ENCODE measurements at places on chromosomes 13 and 19. TPM values are rescaled to one million over a fixed set of nuclear protein-coding genes. Genes with fewer than 3 reads are reported as not detected.

- DNase-seq, result no peak
These were observed at the start of gene SPRED3 for GRCh38 chr19:38388349-38389100. Gene SPRED3, plus strand, starts transcription at chr19:38388697. Its CDS starts 1,606 bp downstream, at chr19:38390303.

The ZNF345 gene
- 2.9 TPM for total RNA-seq

- DNase-seq, result no peak
These were observed 9.8 kb upstream of the ZSCAN5A start for GRCh38 chr19:56324436-56324835.

DNA sequence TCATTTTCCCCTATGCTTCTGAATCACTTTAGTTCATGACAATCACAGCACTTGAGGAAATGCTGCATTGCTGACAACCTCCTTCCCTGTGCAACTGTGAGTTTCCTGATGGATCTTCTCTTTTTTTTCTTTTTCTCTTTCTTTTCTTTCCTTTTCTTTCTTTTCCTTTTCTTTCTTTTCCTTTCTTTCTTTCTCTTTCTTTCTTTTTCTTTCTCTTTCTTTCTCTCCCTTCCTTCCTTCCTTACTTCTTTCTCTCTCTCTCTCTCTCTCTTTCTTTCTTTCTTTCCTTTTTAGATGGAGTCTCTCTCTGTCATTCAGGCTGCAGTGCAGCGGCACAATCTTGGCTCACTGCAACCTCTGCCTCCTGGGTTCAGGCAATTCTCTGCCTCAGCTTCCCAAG is 247.9 kb upstream of the HTR2A start:
- no peak for DNase-seq

The ATP1A3 gene
- 375 TPM for total RNA-seq

The OR10H1 gene
- not detected for total RNA-seq

The ZNF763 gene
- total RNA-seq, result 3.1 TPM

All from left ventricle myocardium inferior (tissue), 1 donor.